ENCODE measurements at places on chromosomes 7 and 10. TPM values are rescaled to one million over a fixed set of nuclear protein-coding genes. Genes with fewer than 3 reads are reported as not detected.

CALCR gene
- not detected for total RNA-seq

GARIN1A gene
- total RNA-seq = 0.09 TPM

MOGAT3 gene
- total RNA-seq = not detected

TUBAL3 gene
- not detected for total RNA-seq

SLC13A4 gene
- total RNA-seq = not detected

GRM3 gene
- total RNA-seq = not detected

CD36 gene
- 217 TPM for total RNA-seq

NACAD gene
- total RNA-seq = 0.43 TPM

MSMB gene
- total RNA-seq = not detected

OR9A2 gene
- not detected for total RNA-seq
